ENCODE measurements at places on chromosomes 7 and 10. TPM values are rescaled to one million over a fixed set of nuclear protein-coding genes. Genes with fewer than 3 reads are reported as not detected.

The FGF8 gene
- not detected for total RNA-seq

The FKBP6 gene
- not detected for total RNA-seq

The ACHE gene
- total RNA-seq: under 0.01 TPM

The SFTPA1 gene
- not detected for total RNA-seq

The ZNF853 gene
- total RNA-seq: 0.66 TPM

The ICA1 gene
- total RNA-seq: under 0.01 TPM

The EZH2 gene
- 6.7 TPM for total RNA-seq

The SFR1 gene
- total RNA-seq: 6.2 TPM

The RAPGEF5 gene
- total RNA-seq: 1.5 TPM

The ZNF33B gene
- total RNA-seq: 7.8 TPM

The POP7 gene
- total RNA-seq: 31.9 TPM

The NPC1L1 gene
- under 0.01 TPM for total RNA-seq

The TMEM236 gene
- 0.17 TPM for total RNA-seq

The AOAH gene
- not detected for total RNA-seq

The TUBAL3 gene
- total RNA-seq: not detected

The SLC26A5 gene
- total RNA-seq: not detected

The FAM53B gene
- 10.8 TPM for total RNA-seq

The GPR85 gene
- 9.2 TPM for total RNA-seq

The HABP2 gene
- total RNA-seq: not detected

The LDB3 gene
- total RNA-seq: under 0.01 TPM

The CCL24 gene
- total RNA-seq: not detected

The PWWP2B gene
- 14.1 TPM for total RNA-seq

The OR6V1 gene
- total RNA-seq: not detected

The KNDC1 gene
- 0.50 TPM for total RNA-seq

The AGR3 gene
- not detected for total RNA-seq

The DNAJC30 gene
- total RNA-seq: 1.8 TPM

The DDX21 gene
- total RNA-seq: 52.4 TPM

The DPYSL4 gene
- total RNA-seq: 0.26 TPM

The EXOC4 gene
- 118 TPM for total RNA-seq

The RELN gene
- total RNA-seq: 0.33 TPM

The SMC3 gene
- 28.8 TPM for total RNA-seq

The UNCX gene
- total RNA-seq: not detected

The SPDYE2 gene
- total RNA-seq: not detected

The SPDYE2B gene
- total RNA-seq: not detected

The UCMA gene
- not detected for total RNA-seq

The FAM24A gene
- total RNA-seq: not detected

The CTAGE4 gene
- 0.17 TPM for total RNA-seq

The TRIL gene
- total RNA-seq: 0.17 TPM

The CLCN1 gene
- total RNA-seq: under 0.01 TPM

The AIFM2 gene
- total RNA-seq: 15.5 TPM

The HUS1 gene
- 9.8 TPM for total RNA-seq

The WNT16 gene
- 3.8 TPM for total RNA-seq

The ACSM6 gene
- total RNA-seq: not detected

The INHBA gene
- 4.1 TPM for total RNA-seq

The CRHR2 gene
- total RNA-seq: not detected

The TEX47 gene
- total RNA-seq: not detected

The OR2A5 gene
- not detected for total RNA-seq

The MPP7 gene
- 0.99 TPM for total RNA-seq

The FEZF1 gene
- total RNA-seq: not detected

The NKX2-3 gene
- not detected for total RNA-seq

The TNKS2 gene
- 61.6 TPM for total RNA-seq

The SYCE1 gene
- 0.17 TPM for total RNA-seq

The UPK3B gene
- total RNA-seq: under 0.01 TPM

The NUP205 gene
- total RNA-seq: 31.3 TPM

The COL26A1 gene
- not detected for total RNA-seq

The SLC29A4 gene
- 6.4 TPM for total RNA-seq
